SIG-M5 (cell line): ENCODE measurements at places on chromosomes 3 and 15.

GRCh38 chr3:112097378-112097777 is 11.2 kb downstream of the C3orf52 start:
- no peak for DNase-seq

GRCh38 chr15:99944131-99944530 is 210.9 kb upstream of the LYSMD4 start:
- no peak for DNase-seq

GRCh38 chr3:140186421-140186920 is 251.5 kb downstream of the CLSTN2 start:
- DNase-seq: no peak

DNA sequence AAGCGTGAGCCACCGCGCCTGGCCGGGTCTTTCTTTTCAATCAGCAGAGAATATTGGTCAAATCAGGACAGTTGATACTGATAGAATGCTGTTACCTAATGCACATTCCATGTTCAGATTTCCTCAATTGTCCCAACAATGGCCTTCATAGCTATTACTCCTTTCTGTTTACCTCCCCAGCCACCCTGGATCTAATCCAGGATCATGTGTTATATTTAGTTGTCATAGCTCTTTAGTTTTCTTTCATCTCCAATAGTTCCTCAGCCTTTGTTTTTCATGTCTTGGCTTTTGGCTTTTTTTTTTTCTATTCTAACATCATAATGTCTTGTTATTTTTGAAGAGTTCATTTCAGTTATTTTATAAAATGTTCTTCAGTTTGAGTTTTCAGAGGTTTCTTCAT is 14.6 kb downstream of the USP3 start:
- DNase-seq: no peak

GRCh38 chr3:72154391-72155335 is 369.7 kb upstream of the PROK2 start:
- no peak for DNase-seq

DNA sequence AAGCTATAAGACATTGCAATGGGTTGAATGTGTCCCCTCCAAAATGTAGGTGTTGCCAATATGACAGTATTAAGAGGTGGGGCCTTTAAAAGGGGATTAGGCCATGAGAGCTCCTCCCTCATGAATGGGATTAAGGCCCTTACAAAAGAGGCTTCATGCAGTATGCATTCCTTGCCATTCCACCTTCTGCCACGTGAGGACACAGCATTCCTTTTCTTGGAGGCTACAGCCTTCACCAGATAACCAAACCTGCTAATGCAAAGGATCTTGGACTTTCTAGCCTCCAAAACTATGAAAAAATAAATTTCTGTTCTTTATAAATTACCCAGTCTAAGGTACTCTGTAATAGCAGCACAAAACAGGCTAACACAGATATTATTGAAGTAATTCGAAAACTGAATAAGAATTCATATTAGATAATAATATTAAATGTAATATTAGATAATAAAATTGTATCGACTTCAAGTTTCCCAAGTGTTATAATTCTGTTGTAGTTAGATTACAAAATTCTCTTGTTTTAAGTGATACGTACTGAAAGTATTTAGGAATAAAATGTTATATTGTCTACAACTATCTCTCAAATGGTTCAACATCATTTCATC is 29.4 kb upstream of the ATP8B4 start:
- DNase-seq: no peak

DNA sequence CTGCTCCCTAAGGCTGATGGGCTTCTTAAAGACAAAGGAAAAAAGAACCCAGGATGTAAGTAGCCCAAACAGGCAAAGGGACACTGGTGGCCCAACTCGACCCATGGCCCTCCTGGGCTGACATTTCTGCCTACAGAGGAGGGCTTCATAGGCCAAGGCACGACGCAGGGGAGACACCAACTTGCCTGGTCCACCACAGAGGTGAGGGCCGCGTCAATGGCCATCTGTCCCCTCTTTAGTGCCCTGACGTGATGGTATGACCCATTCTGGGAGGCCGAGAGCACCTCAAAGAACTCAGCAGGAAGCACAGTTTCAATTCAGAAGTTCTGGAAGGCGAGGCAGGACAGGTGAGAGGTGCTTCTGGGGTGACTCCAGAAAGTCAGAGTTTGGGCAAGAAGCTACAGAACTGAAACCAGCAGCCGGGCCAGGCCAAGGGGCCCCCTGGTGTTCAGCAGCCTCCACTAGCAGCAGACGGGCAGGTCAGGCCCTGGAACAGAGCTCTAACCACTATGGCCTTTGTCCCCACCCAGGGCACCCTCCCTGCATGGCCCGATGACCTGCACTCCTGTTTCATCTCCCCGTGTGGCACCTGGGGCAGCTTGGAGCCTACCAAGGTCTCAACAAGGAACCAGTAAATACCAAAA is 45.1 kb downstream of the HMCES start:
- no peak for DNase-seq

DNA sequence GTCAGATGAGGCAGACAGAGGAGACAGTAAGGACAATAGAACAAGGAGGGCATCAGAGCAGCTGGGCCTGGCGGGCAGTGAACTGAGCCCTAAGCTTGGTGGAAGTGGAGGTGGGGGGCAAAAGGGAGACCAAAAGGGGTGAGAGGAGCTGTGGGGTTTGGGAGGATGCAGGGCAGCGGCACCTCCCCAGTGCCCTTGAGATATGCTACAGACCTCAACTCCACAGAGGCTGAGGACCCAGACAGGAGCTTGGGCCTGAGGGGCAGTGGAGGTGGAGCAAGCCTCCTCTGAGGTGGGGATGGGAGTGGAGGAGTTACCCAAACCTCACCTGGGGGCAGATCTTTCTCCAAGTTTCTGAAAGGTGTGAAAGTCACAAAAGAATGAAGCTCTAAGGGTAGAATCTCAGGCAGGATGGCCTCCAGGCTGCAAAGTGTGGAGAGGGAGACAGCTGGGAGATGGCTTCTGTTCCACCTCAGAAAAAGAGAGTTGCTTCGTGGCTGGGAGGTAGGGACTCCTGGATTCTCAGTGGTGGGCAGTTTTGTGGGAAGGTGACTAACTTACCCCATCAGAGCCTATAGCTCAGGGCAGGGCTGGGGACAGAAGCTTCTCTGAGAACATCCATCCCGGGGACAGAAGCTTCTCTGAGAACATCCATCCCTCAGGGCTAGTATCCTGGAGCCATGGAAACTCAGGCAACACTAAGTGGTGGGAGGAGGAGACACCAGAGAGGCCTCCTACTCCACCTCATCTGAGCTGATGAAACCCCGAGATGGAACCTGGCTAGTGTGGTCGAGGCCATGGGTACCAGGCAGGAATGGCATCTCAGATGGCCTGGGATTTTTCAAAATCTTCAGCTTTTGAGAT is 2.3 kb upstream of the CLK3 start:
- no peak for DNase-seq

DNA sequence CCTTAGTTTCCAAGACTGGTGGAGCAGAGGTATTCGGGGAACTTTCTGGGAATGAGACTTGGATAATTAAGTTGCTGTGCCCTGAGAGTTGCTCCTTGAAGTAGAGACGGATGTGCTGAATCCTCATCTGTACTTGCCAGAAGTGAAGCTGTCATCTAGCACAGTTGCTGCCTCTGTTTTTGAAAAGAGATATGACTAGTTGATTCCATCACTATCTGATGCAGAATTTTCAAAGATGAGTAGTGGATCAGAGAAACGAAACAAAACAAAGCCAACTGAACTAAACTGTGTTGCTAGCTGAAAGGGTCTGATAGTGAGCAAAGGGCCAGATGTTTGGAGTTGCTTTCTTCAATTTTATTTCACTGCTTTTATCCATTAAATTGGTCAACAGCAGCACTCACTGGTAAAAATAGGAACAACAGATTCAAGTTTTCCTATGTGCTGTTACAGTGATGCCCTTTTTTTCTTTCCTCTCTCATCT is 52.7 kb downstream of the MITF start:
- DNase-seq: no peak

- DNase-seq: no peak
Measured at GRCh38 chr3:31028766-31029165, 134.3 kb upstream of the GADL1 start.

DNA sequence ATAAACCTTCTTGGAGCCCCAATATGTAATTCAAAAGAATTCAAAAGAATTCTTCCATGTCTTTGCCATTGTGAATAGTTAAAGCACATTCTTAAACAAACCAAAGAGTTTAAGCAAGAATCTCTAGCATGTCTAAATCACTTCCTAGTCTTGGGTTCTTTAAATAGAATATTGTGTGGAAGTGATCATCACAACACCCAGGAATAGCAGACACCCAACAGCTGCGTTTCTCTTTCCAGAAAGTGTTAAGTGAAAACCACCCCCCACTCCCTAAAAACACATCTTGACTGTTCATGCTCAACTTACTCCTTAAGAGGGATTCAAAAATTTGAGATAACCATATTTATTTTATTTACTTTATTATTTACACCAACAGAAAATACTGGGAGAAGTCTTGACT is 24.1 kb upstream of the CAPN7 start:
- DNase-seq: no peak

- no peak for DNase-seq
Measured at GRCh38 chr3:117366574-117366973, 657.0 kb downstream of the TUSC7 start.

GRCh38 chr15:34606545-34606944 is 23.1 kb upstream of the GOLGA8B start:
- no peak for DNase-seq

GRCh38 chr15:72614810-72615532 is 39.5 kb upstream of the GOLGA6B start:
- no peak for DNase-seq

DNA sequence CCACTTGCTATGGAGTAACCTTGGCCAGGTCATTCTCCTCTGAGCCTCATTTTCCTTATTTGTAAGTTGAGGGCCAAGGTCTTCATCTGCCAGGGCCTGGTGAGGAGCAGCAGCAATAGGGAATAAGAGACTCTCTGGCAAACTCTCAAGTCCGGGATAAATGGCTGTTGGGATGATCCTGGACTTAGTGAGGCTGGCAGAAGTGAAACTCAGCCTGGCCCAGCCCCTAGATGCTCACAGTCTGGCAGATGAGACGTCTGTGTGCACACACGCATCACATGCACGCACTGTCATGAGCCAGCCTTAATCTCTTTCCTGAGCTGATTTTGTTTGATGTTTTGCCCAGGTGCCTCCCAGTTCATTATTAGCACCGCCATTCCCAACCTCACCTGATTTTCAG is 26.8 kb downstream of the SLC6A6 start:
- DNase-seq: no peak

GRCh38 chr3:72887343-72887704 is 522 bp upstream of the GXYLT2 start:
- DNase-seq: no peak
